IPS DF 19.7 (cell line): ENCODE measurements at places on chromosomes 6 and 20.

DNA sequence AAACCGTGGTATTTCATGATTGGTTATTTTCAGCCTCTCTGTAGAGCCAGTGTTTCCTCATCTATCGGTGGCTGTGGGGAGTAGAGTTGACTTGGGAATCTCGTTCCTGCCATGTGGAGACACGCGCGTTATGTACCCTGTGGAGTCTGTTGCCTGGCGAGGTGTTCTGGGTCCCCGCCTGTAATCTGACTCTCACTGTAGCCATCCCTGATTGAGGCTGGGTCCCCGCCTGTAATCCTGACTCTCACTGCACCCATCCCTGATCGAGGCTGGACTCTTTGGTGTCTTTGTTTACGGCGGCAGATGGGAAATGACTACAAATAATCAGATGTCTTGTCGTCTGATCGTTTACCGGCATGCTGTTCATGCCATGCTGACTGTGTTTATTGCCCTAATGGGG is 153.9 kb downstream of the DTNBP1 start:
- DNase-seq: no peak

- no peak for DNase-seq
These were observed 547.8 kb downstream of the PTPRT start for GRCh38 chr20:42641886-42642285.

- DNase-seq: peak; percentile 40
These were observed 9.7 kb downstream of the NOL7 start for GRCh38 chr6:13624871-13625288.

GRCh38 chr20:39089029-39089428 is 126.9 kb downstream of the DHX35 start:
- DNase-seq: no peak

DNA sequence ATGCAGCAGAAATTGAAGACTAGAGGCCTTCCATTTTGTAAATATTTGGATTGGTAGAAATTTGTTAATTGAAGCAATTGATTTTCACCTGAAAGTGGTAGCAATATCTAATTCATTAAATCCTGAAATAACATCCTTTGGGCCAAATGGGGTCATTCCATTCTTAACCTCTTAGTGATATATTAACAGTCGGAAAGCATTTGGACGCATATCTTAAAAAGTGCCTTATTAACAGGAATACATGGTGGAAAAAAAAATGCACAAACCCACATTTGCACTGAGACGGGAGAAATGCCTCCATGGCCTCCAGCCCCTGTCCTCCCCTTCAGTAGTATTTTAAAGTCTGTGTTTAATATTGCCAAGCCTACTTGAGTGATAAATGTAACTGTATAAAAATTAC is 205.5 kb downstream of the TFAP2B start:
- DNase-seq: no peak

- no peak for DNase-seq
These were observed 2.2 kb downstream of the TM9SF4 start for GRCh38 chr20:32111753-32112152.

DNA sequence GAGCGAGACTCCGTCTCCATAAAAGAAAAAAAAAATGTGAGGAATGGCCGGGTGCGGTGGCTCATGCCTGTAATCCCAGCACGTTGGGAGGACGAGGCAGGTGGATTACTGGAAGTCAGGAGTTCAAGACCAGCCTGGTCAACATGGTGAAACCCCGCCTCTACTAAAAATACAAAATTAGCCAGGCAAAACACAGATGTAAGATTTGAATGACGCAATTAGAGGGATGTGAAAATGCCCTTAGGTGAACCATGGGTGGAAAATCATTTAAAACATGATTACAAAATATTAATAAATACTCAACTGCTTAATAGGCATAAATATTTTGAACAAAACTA is 20.9 kb downstream of the COL9A3 start:
- DNase-seq: no peak
